ENCODE measurements at places on chromosomes 7 and 10.

DNA sequence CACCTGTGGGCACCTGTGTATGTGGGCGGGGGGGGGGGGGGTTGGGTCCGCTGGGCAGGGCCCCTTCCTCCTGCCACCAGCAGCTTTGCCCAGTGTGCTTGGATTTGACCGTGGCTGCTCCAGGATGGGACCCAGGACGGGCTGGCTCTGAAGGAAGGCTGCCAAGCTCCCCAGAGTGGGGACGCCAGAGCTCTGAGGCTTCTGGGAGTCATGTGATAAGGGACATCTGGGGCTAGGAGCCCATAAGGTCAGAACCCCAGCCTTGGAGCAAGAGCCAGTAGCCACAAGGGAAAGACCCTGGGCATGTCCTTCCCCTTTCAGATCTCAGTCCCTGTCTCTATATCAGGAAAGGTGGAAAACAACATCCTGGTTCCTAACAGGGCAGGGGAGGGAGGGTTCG, 21.8 kb upstream of the AMZ1 start:
- no peak for DNase-seq

- DNase-seq: no peak
Measured at GRCh38 chr7:45225311-45225947, 67.8 kb downstream of the RAMP3 start.

DNA sequence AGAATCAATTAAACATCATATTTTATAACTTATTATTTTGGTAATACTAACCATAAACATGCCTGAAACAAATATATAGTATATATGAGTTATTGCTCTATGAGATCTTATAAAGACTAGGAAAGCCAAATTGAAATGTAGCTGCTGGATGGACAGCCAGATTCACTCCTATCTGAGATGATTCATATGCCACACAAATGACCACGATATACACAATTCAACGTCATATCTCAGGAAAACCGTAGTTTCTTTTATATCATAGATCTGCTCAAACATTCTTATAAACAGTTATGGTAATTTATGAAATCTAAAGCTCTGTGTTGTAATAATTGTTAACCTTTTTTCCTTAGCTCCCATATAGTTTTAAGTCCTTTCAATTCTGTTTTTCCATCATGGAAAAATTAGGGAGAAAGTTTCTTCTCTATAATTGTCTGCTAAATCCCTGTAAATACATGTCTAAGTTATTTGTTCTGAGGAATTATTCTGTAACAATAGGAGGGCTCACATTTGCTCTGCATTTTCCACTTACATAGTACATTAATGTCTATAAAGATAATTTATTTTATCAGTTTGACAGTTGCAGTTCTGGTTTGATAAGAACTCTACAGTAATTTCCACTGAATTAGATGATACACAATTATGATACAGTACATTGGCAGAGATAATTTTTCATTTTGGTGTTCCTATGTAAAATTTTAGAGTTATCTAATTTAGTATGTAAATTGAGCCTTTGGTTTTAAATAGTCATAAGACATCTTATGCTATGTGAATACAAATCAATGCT, 42.7 kb downstream of the GNAT3 start:
- DNase-seq: no peak

DNA sequence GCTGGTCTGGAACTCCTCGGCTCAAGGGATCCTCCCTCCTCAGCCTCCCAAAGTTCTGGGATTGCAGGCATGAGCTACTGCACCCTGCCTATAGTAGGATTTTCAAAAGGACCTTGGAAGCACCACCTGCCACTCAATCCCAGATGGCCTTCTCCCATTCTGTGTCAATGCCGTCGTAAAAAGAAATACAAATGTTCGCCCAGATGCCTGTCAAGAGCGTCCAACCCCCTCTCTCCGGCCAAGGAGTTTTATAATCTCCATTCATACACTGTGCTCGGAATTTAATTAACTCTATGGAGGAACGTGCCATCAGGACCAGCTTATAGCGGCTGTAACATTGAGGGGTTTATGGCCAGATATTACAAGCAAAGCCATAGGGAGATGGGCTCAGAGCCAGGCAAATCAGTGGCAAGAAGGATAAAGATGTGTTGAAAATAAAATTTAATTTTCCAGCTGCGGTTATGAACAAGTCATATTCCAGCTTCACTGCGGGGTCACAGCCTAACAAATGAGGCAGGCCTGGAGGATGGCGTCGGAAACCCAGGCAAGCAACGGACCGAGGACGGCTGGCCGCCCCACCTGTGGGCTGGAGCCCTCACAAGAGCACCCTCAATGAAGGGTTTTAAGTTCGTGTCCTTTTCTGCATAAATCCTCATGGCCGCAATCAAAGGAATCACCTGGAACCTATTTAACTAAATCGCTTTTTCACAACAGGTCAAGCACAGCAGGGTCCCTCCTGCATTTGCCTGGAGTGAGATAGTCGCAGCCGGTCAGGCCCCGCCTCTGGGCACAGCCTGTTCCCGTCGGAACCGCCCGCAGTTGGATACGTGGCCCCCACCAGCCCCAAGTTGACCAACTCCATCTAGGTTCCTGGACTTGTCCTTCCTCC, 374.5 kb upstream of the FOXK1 start:
- no peak for DNase-seq

DNA sequence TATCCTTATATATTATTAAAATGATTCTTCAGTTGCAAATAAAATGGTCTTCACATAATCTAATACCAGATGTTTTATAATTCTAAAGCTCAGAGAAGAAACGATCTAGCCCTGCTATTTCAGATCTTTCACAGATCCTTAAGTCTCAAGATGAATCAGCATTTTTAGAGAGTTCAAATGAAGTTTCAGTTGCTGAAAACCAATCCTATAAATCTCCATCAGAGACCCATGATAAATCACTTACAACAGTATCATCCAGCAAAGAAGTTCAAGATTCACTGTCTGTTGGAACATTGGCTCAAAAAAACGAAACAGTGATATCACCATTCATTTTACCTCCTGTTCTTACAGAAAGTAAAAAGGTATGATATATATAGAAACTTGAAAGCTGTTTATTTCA, 137.0 kb downstream of the CCDC7 start:
- DNase-seq: no peak

DNA sequence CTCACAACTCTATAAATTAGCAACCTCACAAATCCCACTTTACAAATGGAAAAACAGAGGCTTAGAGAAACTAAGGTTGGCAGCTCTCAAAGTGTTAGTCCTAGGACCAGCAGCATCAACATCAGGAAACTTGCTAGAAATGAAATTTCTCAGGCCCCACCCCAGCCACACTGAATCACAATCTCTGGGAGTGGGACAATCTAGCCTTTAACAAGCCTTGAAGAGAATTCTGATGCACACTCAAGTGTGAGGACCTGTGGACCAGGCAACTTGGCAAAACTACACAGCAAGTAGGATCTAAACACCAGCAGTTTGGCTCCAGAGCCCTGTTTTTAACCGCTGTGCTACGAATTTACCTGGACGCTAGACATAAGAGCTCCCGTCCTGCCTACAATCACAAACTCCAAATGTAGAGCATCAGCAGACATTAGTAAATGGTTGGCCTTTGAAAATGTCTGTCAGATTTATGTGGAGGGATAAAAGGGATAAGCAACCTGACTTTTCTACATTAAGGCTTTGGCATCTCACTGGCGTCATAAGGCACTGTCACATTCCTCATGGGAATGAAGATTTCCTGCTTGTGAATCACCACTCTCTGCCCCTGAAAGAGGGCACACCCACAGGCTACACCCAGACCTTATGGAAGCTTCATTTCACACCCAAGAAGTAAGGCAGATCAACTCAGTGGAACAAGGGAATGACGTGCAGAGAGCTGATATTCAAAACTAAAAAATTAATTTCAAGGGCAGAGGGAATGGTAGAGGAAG, 34.5 kb downstream of the PPP1R3C start:
- no peak for DNase-seq

DNA sequence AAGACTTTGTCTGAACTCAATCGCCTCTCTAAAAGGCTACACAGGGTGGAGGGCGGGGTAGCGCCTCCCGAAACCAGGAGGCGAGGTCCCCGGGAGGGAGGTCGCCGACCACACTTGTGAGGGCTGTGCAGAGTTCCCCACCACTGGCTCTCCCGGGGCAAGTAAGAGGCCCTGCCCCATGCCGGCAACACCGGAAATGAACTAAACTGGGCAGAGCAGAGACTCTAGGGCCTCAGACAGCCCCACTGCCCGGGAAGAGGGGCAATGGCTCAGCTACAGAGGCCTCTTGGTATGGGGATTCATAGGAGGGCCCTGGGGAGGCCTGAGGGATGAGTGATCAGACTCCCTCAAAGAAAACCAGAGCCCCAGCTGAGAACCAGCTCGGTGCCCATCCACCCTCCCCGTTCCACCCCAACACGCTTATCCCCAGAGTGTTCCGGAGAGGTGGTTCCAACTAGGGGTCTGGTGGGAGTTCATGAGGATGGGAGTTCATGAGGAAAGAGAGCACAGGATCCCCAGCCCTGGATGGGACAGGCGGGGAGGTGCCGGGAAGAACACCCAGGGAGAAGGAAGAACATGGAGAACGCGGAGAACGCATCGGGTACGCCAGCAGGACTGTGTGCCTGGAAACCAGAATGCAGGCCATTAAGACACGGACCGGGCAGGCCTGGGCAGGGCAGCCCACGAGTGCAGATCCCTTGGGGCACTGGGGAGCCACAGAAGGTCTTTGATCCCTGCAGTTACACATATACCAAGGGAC, 89.4 kb upstream of the MYL10 start:
- no peak for DNase-seq

DNA sequence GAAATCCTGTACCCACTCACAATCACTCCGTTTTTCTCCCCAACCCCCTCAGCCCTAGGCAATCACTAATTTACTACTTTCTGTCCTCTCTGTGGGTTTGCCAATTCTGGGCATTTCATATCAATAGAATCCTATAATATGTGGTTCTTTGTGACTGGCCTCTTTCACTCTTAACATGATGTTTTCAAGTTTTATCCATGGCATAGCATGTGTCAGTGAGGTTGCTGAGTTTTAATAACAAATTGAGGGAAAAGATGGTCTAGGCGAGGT, 11.9 kb downstream of the PLAU start:
- no peak for DNase-seq

GRCh38 chr10:15118615-15119014, 21.5 kb downstream of the RPP38 start:
- DNase-seq: no peak

DNA sequence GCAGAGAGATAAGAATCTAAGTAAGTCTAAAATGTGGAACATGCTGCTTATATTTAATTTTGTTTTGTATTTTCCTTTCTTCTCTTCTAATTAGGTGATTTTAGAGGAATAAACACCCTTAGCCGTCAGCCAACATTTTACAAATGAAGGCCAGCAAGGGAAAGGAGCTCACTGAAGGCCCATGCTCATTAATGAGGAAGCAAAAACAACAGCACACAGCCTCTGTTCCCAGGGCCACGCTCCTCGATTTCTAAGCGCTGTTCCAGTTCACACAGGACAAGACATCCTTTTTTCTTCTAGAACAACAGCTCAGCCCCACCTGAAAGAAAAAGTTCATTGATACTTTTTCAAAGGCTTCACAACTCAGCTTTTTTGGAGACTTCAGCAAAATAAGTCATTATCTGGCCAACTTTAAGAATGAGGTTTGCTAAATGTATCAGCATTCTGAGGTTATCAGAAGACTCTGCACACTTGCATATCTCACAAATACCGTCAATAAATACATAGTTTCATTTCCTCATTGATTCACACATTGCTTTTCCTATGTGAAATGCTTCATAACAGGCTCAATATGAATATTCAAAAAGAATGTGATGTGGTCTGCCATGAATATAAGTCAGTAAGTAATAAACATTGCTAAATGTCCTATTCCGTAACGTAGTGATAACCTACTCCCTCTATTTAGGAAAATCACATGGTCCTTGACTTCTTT, 34.8 kb upstream of the SFMBT2 start:
- no peak for DNase-seq

DNA sequence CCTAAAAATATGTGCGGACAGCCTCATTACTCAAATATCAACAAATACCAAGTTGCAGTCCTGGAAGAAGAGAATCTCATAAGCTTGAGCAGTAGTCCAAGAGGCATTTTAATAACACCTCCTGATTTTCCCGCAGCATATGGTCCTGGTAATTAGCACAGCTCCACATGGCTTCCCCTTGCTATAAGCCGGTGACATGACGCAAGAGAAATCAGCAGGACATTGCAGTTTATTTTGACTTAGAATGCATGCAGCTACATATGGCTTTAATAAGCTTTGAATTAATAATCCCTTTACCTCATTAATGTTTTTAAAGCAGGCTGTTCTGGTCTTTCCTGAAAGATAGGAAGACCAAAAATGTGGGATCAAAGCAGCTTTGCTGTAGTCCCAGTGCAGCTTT, 137.6 kb downstream of the RAMP3 start:
- no peak for DNase-seq

DNA sequence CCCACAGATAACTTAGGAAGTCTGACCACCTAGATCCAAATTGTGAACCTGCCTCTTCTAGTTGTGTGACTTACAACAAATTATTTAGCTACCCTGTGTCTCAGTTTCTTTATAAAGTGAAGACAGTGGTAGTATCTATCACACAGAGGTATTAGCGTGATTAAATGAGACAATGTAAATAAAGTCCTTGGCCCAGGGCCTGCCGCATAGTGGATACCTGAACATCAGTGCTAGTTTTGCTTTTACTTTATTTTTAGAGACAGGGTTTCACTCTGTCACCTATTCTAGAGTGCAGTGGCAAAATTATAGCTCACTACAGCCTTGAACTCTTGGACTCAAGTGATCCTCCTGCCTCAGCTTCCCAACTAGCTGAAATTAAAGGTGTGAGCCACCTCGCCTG, 177.1 kb downstream of the CDK14 start:
- DNase-seq: no peak

DNA sequence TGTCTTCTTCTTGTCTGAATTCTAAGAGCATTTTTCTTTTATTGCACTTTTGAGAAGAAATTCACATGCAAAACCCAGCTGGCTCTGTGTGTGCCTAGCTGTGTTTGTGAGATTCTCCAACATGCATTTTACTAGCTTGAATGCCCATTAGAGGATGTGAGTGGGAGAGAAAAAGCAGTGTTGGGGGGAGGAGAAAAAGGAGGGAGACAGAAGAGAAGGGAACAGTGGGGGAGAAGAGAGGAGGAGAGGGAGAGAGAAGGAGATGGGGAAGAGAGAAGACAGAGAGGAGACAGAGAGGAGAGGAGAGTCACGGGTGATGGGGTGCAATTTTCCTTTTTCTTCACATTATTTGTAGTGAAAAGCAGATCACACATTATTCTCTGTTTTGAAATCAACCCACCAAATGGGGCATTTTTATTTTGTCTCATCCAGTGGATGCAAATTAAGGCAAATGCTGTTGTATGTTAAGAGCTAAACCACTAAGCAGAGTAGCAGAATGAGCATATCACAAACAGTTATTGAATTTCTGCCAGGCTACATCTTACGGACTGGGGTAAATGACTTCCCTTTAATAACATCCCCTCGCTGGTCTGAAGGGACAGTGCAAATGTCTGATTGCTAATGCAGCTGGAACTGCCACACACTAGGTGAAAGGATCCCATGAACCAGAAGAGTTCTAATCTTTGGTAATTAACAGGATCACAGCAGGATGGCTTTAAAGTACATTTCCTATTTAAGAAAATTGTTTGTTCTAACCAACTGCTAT, 849 bp downstream of the LRRN3 start:
- no peak for DNase-seq
